ENCODE measurements at places on chromosomes 13 and 19.

DNA sequence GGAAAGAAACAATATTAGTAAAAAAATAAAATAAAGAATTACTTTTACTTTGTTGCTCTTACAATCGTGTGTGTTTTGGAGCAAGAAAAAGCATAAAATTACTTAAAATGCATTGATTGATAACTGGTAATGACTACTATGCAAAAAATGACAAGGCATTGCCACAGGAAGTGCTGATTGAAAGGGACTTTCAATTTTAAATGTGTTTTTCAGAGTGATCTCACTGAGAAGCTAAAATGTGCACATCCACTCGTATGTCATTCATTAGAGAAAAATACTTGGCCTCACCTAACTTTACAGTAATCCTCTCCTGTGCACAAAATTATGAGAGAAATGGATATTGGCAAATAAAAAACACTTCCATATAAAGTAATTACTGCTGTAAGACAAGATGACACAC, 934.9 kb downstream of the SLITRK6 start:
- no peak for DNase-seq

DNA sequence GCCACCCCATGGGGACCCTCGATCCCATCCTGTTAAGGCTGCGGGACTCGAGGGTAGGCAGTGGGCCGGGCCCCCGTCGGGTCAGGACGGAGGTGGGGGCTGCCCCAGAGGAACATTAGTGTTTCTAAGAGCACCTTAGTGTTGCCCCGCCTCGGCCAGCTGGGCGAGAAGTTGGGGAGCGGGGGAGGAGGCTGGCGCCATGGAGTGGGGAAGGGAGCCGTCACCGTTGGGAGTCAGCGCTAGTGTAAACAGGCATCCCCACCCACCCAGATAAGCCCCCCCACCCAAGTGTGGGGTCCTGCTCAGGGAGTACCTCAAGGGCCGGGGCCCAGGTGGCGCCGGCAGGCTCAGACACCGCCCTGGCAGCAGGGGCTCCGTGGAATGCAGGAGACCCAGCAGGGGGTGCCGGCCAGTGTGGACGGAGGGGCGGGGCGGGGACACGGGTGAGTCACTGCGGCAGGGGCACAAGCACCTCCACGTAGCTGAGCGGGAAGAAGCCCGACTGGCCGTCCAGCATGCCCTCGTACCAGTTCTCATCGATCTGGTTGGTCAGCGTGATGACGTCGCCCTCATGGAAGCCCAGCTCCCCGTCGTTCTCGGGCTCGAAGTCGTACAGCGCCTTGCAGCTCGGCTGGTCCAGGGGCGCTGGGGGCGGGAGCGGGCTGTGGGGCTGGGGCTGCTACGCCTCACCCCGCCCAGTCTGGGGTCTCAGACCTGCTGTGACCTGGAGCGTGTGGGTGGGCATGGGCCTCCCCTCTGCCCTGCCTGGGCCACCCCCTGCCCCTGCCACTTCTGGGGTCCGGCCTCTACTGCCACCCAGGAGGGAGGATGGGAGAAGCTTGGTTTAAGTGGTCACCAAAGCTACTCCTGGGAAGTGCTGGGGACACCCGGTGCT, 18.0 kb downstream of the MPND start:
- DNase-seq = no peak

GRCh38 chr19:583198-583967, 6.3 kb upstream of the HCN2 start:
- DNase-seq = no peak

DNA sequence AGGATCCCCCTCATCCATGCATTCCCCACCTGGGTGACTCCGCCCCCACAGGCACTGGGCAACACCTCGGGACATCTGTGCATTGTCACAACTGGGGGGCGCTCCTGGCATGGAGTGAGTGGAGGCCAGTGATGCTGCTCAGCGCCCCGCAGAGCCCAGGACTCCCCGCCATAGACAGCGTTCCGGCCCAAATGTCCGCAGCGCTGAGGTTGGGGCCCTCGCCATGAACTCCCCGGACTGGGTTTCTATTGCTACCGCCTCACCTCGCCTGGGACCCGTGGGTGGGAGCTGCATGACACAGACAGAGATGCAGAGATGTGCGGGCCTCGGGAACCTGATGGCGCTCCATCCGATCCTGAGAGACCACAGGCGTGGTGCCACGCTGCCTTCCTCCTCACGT, 4.6 kb downstream of the FZR1 start:
- DNase-seq = no peak

- DNase-seq = no peak
These were observed 220.3 kb downstream of the POU4F1 start for GRCh38 chr13:78383071-78383484.

All from renal cortex interstitium (tissue), 15 donors.